ENCODE measurements at places on chromosomes 6 and 20.

GRCh38 chr20:39829256-39829655 is 859.8 kb downstream of the MAFB start:
- H3K4me1 ChIP-seq, result no peaks in the 10 kb centered on the region
- H3K4me3 ChIP-seq, result no peak overlapping the region
- no peak for DNase-seq
- no peaks in the 10 kb centered on the region for H3K27me3 ChIP-seq
- H3K36me3 ChIP-seq, result no peaks in the 10 kb centered on the region
- H3K27ac ChIP-seq, result no peak overlapping the region

GRCh38 chr6:154276810-154277628 is 79.6 kb downstream of the IPCEF1 start:
- H3K4me3 ChIP-seq, result peak overlapping the region; percentile 48
- H3K36me3 ChIP-seq, result no peaks in the 10 kb centered on the region
- H3K27me3 ChIP-seq, result no peaks in the 10 kb centered on the region
- no peak for DNase-seq
- no peak overlapping the region for H3K27ac ChIP-seq
- no peaks in the 10 kb centered on the region for H3K4me1 ChIP-seq

GRCh38 chr6:157592541-157592940 is 211.6 kb downstream of the ZDHHC14 start:
- no peak for DNase-seq
- H3K36me3 ChIP-seq, result no peaks in the 10 kb centered on the region
- H3K4me3 ChIP-seq, result no peak overlapping the region
- H3K27ac ChIP-seq, result no peak overlapping the region

DNA sequence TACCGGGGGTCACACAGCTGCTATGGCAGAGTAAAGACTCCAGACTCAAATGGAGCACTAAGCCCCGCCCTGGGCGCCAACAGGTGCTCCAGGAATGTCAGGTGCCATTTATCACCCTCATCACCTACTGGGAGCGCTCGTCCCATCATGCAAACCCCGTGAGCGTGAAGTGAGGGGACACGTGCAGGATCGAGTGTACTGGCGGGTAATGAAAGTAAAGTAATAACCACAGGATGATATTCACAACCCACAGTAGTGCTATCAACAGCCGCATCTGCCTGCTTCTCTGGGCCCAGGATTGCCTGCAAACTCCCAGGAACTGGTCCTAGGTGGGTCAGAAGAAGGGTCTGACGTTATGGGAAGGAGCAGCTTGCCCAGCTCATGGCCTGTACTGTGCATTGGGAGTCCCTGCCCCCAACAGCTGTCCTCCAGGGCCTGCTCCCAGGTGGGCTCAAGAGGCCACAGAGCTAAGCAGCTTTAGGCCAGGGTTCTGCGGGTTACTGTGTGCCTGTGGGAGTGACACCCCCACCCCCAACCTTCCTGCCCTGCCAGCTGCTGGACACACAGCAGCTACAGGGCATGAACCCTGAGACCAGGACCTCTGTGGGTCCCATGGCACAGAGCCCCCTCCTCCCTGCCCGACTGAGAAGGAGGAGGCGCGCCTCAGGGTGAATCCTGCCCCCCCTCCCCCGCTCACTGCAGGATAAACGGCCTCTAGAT is 120.5 kb upstream of the SULF2 start:
- no peak overlapping the region for H3K27ac ChIP-seq
- no peaks in the 10 kb centered on the region for H3K27me3 ChIP-seq
- H3K36me3 ChIP-seq, result no peaks in the 10 kb centered on the region
- no peaks in the 10 kb centered on the region for H3K4me1 ChIP-seq
- no peak for DNase-seq

- no peaks in the 10 kb centered on the region for H3K27me3 ChIP-seq
- H3K4me3 ChIP-seq, result no peak overlapping the region
- no peak overlapping the region for H3K27ac ChIP-seq
- no peaks in the 10 kb centered on the region for H3K4me1 ChIP-seq
Measured at GRCh38 chr6:41122373-41122772, 31.8 kb downstream of the TREML1 start.

DNA sequence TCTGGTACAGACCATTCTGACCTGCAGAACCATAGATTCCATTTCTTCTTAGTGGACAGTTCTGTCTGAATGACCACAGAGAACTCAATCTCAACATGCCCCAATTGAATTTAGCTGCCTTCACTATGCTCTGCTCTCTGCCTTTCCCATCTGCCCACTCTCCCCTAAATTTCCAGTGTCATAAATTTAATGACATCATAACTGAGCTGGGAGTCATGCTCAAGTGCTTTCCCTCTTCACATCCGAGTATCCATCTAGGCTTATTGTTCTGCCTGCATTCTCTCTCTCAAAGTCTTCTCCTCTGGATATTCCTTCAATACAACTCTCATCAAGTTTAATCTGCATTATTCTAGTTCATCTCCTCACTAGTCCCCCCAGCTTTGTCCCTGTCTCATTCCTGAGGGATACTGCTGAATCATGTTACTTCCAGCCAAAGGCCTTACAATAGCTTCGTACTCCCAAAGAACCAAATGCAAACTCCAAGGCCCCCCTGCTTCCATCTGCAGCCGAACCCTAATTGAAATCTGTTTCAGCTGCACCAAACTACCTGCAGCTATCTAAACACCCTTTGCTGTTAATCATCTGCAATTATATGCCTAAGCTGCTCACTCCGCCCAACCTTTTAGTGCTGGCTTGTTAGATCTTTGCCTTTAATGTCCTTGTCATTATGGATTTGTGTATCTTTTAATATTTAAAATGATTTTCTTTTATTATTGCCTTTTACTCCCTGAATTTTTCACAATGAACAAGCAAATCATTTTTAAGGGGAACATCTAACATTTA is 46.1 kb downstream of the SLC35B3 start:
- no peak overlapping the region for H3K27ac ChIP-seq
- no peaks in the 10 kb centered on the region for H3K27me3 ChIP-seq
- H3K4me1 ChIP-seq, result no peaks in the 10 kb centered on the region
- no peak for DNase-seq
- H3K4me3 ChIP-seq, result no peak overlapping the region

DNA sequence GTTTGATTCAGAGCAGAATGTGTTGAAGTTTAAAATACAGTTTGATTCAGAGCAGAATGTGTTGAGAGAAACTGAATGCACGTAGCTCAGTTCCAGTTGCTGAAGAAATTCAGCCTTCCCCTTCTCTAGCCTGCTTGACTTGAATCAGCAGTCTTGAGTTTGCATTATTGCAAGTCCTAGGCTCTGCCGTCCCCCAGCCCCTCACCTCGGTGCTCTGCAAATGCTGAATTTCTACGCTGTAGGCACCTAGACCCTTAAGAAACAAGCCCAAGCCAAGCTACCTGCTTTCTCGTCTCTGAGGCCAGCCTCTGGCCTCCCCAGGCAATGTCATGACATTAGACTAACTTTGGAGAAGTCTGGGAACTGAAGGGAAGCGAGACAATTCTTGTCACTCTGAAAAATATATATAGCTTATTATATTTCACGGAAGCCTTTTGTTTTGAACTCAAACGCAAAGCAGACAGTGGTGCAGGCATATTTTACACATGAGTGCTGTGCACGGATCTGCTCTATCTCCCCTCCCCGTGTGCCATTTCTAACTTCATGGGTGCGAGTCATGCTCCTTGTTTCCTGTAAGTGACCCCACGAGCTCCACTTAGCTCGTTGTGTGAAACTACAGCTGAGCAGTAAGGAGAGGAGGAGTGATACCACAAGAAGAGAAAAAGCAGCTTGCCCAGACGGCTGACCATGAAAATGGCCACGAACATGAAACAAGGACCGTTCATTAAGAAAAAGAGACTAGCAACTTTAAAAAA is 71.4 kb upstream of the DUSP22 start:
- DNase-seq, result no peak
- no peaks in the 10 kb centered on the region for H3K4me1 ChIP-seq
- H3K4me3 ChIP-seq, result no peak overlapping the region
- H3K36me3 ChIP-seq, result no peaks in the 10 kb centered on the region

- no peaks in the 10 kb centered on the region for H3K27me3 ChIP-seq
- no peak for DNase-seq
- no peaks in the 10 kb centered on the region for H3K36me3 ChIP-seq
- H3K4me1 ChIP-seq, result no peaks in the 10 kb centered on the region
Measured at GRCh38 chr6:122222761-122223160, 176.7 kb upstream of the HSF2 start.

DNA sequence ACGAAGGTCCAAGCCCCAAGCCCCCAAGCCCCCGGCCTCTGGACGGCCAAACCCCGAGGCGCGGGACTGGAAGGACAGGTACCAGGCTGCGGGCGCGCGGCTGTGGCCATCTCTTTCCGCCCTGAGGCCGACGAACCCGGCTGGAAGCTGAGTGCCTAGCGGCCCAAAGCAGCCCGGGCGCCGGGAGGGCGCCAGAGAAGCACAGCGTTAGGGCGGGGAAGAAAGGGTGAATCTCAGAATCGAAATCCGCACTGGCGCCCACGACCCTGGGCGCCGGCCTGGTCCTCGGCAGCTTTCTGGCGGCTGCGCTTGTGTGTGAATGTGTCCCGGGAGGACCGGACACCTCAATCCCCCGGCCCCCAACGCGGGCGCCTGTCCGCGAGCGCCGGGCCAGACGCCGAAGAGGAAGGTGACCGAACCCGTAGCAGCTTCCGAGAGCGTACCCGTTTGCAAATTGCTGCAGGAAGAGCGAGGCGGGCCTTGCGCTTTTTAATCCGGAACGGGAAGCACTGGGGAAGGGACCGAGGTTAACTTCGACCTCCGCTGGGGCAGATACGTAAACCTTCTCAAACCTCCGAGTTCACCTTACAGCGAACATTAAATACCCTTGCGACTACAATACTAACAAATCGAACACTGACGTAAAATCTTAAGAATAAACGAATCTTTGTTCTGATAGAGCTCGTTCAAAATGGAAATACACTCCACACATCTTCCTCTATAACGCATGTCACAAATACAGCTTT is 2.9 kb downstream of the NRN1 start:
- H3K36me3 ChIP-seq, result no peaks in the 10 kb centered on the region
- H3K27me3 ChIP-seq, result peaks cover 21% of the 10 kb centered on the region
- DNase-seq, result no peak
- peak overlapping the region; percentile 80 for H3K27ac ChIP-seq
- peaks cover 6% of the 10 kb centered on the region for H3K4me1 ChIP-seq

DNA sequence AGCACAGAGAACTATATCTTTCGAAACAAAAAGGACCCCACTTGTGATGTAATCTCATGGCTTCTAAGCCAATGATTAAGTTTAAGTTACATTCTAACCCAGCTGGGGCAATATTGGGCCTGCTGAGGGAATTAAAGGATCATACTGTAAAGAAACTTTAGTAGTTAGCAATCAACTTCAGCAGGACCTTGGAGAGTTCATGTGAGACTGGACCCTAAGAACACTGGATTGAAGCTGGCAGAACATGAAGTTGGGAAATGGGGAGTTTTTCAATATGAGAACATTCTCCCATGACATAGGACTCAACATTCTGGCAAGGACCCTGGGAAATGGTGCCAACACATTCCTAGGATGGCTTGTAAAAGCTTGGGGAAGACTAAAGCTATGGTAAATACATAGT is 516.2 kb downstream of the PKHD1 start:
- no peak overlapping the region for H3K4me3 ChIP-seq
- H3K27ac ChIP-seq, result no peak overlapping the region
- H3K4me1 ChIP-seq, result no peaks in the 10 kb centered on the region
- no peak for DNase-seq
